ENCODE measurements at places on chromosomes 12 and 14.

- DNase-seq: no peak
Observed at GRCh38 chr12:82069931-82070514, 288.2 kb downstream of the CCDC59 start.

GRCh38 chr14:97788364-97788763 lies 991.2 kb downstream of the VRK1 start:
- DNase-seq: no peak

- no peak for DNase-seq
Observed at GRCh38 chr14:23704890-23705289, 68.7 kb downstream of the DHRS2 start.

- no peak for DNase-seq
Observed at GRCh38 chr12:105705765-105706164, 375.3 kb downstream of the C12orf75 start.

DNA sequence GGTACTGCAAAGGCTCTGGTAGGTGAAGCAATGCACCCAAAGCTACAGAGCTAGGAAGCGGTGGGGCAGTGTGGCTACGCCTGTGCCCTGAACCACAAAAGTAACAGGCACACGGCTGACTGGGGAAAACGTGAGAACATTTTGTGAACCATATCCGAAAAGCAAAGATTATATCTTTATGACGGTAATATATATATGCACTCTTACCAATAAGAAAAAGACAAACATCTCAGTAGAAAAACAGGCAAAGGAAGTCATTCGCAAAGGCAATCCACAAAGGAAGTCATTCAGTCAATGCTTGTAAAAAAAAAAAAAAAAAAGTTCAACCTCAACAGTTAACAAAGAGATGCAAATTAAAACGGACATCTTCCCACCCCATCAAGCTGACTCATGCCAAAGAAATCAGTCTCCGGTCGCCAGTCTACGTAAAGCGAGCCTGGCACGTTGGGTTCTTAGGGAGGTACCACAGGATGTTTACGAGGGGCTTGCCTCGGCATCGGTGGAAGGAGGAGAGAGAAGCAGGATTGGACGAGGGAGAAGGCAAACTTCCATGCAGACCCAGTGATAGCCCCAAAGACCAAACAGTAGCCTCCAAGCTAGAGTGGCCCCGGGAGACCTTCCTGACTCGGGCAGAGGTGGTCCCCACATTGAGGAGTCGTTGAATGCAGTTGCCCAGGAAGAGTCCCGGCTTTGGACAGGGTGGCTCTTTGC lies 39.4 kb upstream of the PPP2R5C start:
- DNase-seq: no peak

GRCh38 chr12:117000316-117000715 lies 89.6 kb downstream of the FBXW8 start:
- DNase-seq: no peak

- no peak for DNase-seq
Observed at GRCh38 chr12:108935159-108935763, 55.4 kb downstream of the DAO start.

DNA sequence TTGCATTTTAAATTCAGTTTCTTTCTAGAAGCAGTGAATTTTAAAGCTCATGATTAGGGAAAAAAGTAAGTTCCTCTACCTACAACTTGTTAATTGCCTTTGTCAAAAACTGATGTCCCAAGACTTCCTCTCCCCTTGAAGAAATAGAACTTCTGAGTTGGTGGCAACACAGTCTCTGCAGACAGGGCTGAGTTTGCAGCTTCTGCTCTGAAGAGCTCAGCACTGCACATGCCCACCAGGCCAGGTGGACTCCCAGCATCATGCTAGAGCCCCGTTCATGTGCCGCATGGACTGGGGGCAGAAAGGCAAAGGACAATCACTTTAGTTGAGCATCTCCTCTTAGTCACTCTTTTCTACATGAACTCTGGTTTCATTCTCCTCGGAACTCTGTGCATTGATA lies 620.1 kb downstream of the VRK1 start:
- no peak for DNase-seq

DNA sequence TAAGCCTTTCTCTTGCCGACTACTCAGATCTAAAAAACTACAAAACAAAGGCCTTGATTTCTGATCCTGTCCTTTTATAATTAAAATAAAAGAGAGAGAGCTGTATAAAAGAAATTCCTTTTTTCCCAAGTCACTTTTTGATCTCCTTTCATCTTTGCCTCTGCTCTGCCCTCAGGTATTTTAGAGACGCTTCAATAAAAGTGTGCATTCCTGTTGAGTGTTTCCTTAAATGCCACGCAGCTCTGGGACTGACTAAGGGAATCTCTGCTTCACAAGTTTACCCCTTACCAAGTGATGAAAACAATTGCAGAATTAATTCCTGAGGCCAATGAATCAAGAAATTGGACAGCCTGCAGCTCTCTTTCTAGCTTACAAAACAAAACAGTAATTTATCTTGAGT lies 1109.8 kb downstream of the TMTC2 start:
- DNase-seq: no peak

DNA sequence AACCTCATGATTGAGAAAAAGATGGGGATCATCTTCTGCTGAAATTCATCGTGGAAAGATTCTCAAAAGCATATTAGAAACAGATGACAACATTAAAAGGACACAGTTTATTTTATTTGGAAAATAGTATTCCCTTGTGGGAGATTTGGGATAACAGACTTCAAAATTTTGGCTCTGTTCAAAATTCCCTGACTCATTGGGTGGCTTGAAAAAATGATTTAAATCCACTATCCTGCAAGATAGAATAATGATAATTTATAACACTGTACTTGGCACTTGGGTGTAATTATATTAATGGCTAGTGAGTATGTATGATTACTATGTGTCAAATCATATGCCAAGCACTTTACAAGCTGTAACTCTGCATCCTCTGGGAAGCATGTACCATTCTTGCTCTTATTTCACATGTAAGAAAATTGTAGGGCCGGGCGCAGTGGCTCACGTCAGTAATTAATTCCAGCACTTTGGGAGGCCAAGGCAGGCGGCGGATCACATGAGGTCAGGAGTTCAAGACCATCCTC lies 128.8 kb downstream of the LMNTD1 start:
- no peak for DNase-seq

DNA sequence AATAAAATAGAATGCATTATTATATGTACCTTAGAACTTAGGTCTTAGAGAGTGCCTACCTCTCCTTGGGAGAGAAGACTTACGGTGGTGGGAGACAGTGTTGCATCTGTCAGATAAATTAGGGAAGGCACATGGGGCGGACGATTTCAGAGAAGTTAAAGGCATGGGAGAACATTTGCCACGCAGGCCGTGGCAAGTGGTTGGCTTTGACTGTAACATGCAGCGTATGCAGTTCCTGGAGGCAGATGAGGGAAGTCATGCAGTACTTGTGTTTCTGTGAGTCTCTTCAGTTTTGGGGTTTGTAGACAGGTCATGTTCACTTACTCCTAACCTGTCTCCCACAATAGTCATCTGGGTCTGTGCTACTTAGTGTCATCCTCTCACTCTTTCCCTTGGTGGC lies 43.6 kb downstream of the ETV6 start:
- no peak for DNase-seq

- DNase-seq: no peak
Observed at GRCh38 chr12:16174282-16174681, 103.2 kb downstream of the SLC15A5 start.

Measured in NCI-H1092 (cell line).